Right hindlimb (tissue), 1 donor: ENCODE measurements at places on chromosomes 5 and 9.

DNA sequence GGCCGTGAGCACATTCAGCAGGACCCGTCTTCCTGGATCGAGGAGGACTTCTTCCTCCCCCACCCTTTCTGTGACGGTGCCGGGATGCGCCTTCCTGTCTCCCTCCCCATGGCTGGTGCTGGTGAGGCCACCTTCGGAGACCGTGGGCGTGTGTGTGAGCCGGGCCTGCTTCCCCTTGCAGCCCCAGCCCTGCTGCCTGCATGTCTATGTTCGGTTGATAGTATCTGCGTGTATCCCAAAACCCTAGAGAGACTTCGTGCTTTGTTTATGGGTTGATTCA, 12.8 kb downstream of the CEP72 start:
- no peak for DNase-seq

GRCh38 chr9:93132946-93133680, 938 bp downstream of the NINJ1 start:
- no peak for DNase-seq

GRCh38 chr9:71446473-71447411, 321.6 kb downstream of the CEMIP2 start:
- DNase-seq = peak; percentile 87

GRCh38 chr9:129861447-129861827, 26.2 kb downstream of the USP20 start:
- no peak for DNase-seq

DNA sequence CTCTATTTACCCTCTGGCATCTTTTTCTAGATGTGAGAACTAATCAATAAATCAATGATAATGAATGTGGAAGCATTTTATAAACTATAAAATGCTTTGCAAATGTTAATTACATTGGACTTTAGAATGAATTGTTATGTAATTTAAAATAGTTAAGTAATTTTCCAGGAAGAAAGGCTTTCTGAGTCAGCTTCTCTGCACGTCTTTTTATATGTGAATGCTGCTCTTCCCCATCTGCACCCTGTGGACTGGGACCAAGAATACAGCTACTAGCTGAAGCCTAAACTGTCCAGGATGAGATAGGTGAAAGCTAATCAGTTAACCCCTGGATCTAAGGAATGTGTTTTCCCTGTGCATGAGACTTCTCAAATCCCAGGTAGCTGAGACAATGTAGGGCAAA, 292.9 kb downstream of the NR3C1 start:
- no peak for DNase-seq

DNA sequence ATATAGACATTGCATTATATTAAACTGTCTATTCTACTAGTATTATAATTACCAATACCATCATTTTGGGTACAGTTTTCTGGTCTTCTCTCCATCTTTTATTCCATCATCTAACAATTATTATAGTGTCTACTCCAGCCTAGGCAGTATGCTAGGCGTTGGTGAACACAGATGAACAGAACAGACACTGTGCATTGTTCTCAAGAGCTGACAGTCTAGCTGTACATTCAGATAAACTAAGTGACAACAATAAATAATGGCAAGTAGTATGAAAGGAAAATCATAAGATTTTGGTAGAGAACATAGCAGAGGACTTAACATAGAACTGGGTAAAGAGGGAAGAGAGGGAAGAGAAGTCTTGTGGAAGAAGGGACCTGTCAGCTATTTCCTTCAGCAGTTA, 12.5 kb upstream of the SGCD start:
- no peak for DNase-seq

GRCh38 chr5:56516035-56516434, 282.9 kb upstream of the ANKRD55 start:
- DNase-seq = no peak

- no peak for DNase-seq
These were observed 80.3 kb upstream of the ARAP3 start for GRCh38 chr5:141762316-141762715.

- DNase-seq = peak; percentile 73
These were observed 104.8 kb upstream of the CD180 start for GRCh38 chr5:67301285-67301903.

GRCh38 chr5:118616281-118616680, 372.1 kb downstream of the DTWD2 start:
- no peak for DNase-seq

DNA sequence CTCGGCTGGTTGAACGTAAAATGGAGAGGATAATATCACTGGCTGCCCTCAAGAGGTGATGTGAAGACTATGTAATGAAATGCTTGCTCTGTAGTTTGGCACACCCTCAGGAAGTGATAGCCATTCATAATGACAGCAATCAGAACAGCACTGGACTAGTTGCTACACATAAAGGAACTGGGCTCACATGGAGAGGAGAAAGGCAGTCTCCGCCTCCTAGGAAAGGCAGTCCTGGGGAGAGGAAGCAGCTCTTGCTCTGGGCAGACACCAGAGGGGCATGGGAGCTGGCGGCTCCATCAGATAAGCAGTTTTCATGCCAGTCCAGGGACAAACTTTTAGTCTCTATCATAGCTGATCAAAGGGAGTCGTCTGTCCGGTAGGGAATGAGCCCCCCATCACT, 46.9 kb downstream of the ARHGEF37 start:
- DNase-seq = no peak

- DNase-seq = no peak
These were observed 47.2 kb downstream of the CAMK2A start for GRCh38 chr5:150242251-150242894.

GRCh38 chr5:149133795-149134777, 7.2 kb upstream of the ABLIM3 start:
- DNase-seq = no peak

DNA sequence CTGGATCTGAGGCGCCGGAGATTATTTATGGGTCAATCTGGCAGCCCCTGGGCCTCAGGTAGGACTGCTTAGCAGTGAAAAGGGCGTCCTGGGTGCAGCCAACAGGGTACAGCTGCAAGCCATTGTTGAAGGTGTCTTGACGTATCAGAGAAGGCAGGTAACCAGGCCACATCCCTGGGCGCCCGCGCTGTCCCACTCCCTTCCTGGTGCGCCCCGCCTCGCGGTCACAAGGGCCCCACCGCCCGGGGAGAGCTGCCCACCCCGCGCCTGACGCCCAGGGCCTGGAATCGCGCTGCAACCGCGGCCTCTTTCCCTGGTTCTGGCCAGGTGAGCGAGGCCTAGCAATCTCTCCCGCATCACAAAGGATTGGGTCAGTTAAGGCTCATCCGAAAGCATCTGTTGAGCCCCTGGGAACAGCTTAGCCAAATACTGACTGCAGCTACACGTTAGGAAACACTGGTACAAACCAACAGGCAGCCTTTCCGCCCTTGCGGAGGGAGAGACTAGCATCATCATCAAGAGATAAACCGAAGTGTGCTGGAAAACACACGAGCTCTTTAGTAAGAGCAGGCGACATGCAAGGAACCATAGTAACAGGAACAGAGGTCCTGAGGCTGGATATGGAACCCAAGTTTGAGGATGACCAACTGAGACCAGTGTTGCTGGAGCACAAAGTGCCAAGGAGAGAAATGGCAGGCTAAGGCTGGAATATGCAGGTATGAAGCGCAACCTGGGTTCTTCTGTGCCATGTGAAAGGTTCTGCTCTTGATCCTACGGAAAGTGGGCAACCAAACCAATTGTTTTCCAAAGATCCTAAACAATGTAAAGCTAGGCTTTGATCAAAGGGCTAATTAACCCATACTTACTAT, 3.6 kb downstream of the RPS23 start:
- DNase-seq = no peak

DNA sequence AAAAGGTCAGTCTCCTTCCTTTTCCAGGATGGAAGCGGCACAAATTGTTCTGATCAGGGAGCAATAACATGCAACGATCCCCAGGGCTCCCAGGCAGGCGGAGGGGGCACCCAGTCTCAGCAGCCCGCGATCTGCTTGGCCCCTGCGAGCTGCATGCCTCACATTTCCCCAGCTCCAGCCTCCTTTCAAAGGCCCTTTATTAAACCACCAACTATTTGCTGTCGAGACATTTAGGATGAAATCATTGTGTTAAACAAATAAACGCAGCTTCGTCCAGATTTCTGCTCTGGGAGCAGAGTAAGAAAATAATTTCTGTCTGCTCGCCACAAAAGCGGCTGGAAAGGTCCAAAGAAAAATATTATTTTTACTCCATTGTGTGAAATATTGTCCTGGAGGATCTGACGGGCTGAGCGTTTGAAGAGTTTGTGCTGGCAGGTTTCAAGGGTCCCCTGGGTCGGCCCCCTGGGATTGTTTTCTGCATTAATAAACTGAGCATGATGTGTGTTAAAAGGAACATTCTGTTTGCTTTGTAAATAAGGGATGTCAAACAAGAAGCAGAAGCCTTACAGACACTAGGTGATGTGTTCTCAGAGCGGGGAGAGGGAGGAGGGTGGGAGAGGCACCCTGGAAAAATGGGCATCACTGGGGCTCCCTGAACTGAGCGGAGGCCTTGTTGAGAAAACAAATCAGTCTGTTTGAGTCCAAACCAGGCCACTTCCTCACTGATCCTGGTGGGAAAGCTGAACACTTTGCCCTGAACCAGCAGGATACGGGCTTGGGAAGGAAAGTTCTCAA, 110.1 kb downstream of the FOXD1 start:
- DNase-seq = peak; percentile 29

- DNase-seq = peak; percentile 14
These were observed 28.2 kb downstream of the SARDH start for GRCh38 chr9:133709691-133710571.

DNA sequence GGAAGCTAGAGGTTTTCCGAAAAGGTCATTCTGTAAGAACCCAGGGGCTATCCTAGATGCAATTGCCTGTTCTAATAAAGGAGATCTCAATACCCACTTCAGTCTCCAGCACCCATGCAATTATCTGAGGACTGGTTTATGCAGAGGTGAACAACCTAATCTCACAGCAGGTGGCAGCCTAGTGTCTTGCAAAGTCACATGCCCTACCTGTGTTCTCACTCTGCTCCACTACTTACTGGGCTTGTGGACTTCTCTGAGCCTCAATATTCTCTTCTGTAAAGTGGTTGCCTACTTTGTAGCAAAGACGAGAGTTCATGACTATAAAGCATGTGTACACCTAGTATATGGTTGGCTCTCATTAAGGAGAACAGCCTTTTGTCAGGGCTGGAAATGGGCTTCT, 21.0 kb upstream of the ALDH1B1 start:
- DNase-seq = no peak

GRCh38 chr5:171531638-171532037, 112.2 kb downstream of the FGF18 start:
- no peak for DNase-seq

- no peak for DNase-seq
These were observed 7.9 kb downstream of the ERP44 start for GRCh38 chr9:100090880-100091279.

DNA sequence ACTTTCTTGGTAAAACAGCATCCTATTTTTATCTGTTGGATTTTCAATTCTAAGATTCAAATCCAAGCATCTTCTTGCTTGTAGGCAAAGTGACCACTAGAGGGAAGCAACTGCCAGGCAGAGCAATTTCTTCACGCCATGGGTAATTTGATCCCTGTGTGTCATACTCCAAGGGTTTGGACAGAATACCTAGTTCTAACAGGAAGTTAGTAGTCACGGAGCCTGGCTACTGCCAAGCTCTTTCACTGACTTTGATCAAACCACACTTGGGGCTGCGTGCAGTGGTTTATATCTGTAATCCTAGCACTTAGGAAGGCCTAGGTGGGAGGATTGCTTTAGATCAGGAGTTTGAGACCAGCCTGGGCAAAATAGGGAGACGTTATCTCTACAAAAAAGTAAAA, 473.6 kb upstream of the TNC start:
- peak; percentile 77 for DNase-seq

DNA sequence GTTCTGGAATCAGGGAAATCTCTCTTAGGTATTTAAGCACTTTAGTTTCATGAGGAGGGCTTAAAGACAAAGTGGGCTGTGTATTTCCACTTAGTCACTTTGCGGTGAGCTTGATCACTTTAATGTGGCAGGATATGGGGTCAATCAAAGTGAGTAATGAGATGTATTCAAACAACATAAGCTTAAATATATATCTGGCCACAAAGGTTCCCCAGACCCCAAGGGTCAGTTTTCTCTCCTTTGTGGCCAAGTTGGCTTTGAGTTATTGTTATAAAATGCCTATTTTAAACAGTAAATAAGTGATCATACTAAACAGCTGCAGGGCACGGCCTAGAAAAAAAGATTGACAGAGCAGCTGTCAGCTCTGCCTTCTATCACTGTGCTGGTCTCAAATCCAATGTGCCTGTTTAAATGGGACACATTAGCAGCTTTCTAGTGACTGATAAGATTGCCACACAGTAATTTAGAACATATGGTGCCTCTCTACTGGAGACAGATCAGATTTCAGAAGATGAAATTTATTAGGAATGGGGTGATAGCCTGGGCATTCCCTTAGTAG, 363.9 kb downstream of the AGTPBP1 start:
- peak; percentile 47 for DNase-seq

DNA sequence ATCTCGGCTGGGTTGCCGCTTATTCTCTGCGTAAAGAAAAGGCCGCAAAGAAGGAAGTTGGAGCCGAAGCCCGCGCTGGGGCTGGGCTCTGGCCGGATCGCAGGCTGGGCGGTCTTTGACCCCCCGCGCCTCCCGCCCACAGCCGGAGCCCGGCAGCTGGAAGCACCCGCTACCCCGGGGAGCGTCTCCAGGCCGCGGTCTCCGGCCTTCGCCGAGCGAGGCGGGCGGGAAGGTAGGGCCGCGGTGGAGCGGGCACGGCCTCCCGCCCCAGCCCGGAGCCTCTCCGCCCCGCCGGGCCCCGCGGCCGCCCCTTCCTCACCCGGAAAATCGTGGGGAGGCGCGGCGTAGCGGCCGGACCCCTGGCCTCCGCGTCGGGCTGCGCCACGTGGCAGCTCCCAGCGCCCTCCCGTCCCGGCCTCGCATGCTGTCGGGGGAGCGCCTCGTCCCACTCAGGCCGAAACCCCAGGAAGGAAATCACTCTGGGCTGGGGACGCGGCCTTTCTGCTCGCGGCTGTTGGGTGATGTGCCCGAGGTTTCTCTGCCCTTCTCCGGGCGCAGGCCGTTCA, 12.0 kb downstream of the FOXD1 start:
- no peak for DNase-seq

- DNase-seq = no peak
These were observed 1656.5 kb downstream of the EFNA5 start for GRCh38 chr5:106014262-106014661.

DNA sequence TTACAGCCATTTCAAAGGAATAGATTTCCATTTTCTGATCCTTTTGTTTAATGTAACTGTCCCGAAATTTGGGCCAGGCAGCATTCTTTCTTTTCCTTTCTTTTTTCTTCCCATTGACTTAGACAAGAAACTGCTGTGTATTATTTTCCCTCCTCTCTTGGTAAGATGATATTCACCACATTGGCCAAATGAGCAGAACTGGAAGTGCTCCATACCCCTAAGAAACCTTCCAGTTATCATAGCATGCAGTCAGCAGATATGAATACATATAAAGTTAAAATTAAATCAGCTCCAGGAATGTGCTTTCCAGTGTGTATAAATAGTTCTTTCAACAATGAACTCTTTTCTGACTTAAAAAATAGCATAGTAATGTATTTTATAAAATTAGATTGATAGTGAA, 168.5 kb upstream of the GAS1 start:
- peak; percentile 55 for DNase-seq

GRCh38 chr9:69265891-69266290, 59.1 kb upstream of the ENTREP1 start:
- no peak for DNase-seq

- no peak for DNase-seq
These were observed 199.7 kb downstream of the ARHGEF28 start for GRCh38 chr5:73825736-73826135.

GRCh38 chr5:142600611-142601358, 85.1 kb downstream of the FGF1 start:
- peak; percentile 81 for DNase-seq
